Activated T-helper 1 cell treated with Interleukin-2 at 50 U/mL for 16 hours (primary cell): ENCODE measurements at places on chromosomes 4 and X.

- no peak for DNase-seq
Measured at GRCh38 chr4:29276150-29276549, 1444.0 kb upstream of the PCDH7 start.

- DNase-seq: no peak
Measured at GRCh38 chr4:174377613-174378012, 93.9 kb downstream of the CEP44 start.

GRCh38 chrX:48086082-48086481, 14.6 kb upstream of the ZNF630 start:
- no peak for DNase-seq

DNA sequence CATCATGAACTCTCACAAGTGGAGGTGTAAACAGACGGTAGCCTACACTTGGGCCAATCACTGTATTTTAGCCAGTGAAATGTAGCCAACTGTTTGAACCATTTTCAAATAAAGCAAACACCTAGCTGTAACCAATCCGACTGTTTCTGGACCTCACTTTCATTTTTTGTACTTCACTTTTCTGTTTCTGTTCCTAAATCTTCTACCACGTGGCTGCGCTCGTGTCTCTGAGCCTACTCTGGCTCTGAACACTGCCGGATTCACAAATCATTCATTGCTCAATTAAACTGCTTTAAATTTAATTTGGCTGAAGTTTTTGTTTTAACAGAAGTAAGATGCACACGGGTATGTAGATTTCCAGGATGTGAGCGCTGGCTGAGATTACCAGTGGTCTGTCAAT, 319.1 kb downstream of the RAPGEF2 start:
- DNase-seq: no peak

GRCh38 chr4:113410686-113411085, 350.9 kb downstream of the CAMK2D start:
- DNase-seq: no peak

DNA sequence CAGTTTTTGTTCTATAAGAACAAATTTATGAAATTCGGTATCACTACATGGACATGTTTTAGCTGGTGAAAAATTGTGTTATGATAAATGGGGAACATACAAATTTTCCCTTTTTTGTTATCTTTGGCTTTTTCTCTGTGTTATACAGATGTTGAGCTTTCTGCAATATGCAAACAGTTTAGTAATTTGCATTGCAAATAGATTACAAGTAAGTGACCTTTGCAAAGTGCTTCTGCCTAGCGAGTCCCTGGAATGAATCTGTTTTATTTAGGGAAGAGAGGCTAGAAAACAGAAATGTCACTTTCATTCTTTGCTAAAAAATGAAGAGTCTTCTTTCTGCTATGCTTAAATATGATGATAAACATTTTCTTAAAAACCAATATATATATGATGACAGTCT, 461.0 kb downstream of the RPA4 start:
- no peak for DNase-seq

GRCh38 chrX:97330151-97330550, 446.4 kb downstream of the RPA4 start:
- no peak for DNase-seq

GRCh38 chr4:111836601-111837000, 308.7 kb upstream of the FAM241A start:
- DNase-seq: no peak

DNA sequence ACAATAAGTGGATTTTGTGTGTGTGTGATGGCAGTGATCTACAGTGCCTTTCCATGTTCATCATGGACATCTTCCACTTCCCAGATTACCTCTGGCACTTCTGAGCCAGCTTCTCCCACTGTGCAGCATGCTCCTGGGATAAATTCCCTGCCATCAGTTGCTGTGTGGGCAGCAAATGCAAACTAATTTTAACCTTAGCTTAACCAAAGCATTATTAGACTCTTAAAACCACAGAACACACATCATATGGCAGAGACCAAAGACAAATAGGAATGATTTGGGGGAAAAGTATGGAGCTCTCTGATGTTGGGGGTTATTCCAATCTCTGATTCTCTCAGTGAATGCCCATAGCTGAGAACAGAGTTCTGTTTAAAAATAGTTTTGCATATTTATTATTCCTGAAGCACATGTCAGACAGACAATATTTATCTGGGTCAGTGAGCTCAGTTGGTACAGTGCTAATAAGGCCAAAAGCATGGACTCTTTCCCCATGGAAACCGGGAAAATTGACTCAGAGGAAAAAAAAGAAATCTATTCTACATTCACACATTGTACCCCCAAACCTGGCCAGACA, 567.4 kb downstream of the IQCM start:
- no peak for DNase-seq

DNA sequence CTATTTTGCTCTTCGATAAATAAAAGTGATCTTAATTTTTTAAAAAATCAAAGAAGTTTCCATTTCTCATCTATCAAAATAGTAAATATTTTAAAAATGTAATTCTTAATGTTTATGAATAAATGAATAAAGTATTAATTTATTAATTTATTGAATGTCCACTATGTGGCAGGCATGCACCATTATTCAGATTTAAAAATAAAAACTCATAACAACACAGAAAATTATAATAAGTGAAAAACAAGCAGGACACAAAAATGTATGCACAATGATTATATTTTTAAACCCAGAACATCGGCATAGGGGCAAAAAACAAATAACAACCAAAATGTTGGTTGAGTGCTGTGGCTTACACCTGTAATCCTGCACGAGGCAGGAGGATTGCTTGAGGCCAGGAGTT, 5.3 kb upstream of the PYURF start:
- no peak for DNase-seq

DNA sequence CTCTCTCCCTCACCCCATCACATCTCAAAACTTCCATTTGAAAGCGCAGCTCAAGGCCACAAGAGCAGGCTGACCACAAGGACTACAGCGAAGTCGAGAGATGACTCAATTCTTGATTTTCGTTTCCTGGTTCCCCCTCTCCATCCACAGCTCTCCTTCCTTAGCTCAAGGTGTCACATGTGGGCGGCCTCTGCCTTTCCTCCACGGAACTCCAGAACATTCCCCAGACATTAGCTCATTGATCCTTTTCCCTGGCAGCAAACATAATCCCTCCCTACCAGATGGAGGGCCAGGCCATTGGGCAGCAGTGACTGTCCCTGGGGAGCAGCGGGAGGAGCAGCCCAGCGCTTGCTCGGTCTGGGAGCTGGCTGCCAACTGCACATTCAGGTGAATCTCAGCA, 56.3 kb downstream of the CCDC149 start:
- no peak for DNase-seq

GRCh38 chr4:86895692-86896488, 3.7 kb upstream of the C4orf36 start:
- no peak for DNase-seq

DNA sequence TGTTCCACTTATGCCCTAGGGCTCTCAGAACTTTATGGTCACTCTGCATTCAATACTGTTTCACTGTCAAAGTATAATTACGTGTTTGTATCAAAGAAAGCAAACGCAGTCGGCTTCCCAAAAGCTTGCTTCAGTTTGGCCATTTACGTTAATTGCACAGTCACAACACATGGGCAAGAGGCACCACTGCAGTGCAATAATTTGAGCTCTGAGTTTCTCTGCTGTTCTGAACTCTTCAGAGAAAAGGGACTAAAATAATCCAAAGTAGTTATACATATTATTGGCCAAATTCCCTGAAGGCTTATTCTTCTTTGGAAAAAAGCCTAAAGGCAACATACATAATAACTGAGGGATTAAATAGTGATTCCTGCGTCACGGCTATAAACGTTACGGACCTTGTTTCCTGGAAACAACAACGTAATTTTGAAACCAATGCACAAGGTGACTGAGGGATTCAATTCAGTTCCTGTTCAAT, 51.3 kb downstream of the RNF150 start:
- no peak for DNase-seq

GRCh38 chrX:15301924-15302323, 13.5 kb downstream of the ASB11 start:
- no peak for DNase-seq
